Fibroblast of mammary gland (primary cell): ENCODE measurements at places on chromosomes 16 and 17.
A peak's percentile ranks its signal among the peaks of the same experiment; 100 is the strongest.

GRCh38 chr16:85778873-85779272 is 20.5 kb downstream of the EMC8 start:
- DNase-seq, result no peak

DNA sequence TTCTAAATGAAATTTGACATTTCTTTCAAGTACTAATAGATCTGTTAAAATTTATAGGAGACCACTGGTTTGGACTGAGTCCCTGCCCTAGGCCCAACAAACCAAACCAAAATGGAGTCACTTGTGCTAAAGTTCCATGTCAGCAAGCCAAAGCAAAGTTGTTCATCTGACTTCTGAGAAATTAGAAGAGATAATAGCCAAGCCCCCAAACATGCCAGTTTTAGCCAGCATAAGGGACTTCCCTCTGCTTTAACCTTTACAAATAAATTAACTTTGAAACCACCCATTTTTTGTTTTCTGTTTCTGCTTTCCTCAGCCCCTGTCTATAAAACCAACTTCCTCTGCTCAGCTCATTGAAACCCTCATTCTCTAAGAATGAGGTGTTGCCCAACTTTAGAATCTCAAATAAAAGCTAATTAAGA is 18.9 kb downstream of the CDR2 start:
- DNase-seq, result no peak

DNA sequence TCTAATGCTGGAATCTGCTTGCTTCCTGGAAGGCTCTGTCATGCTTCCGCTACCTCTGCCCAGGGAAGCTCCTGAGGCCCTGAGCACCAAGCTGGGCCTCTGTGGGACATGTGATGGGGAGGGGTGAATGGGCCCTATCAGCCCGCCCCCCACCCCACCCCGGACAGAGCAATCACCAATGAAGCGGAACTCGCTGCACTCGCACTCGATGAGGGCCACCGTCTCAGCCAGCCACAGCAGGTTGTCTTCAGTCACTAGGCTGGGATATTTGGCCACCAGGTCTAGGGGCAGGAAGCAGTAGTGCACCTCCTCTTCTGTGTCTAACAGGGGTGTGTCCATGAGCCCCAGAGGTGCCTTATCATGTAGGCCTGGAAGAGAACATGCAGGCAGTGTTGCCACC is 23.6 kb downstream of the KCTD19 start:
- DNase-seq, result no peak

GRCh38 chr17:29560316-29560715 is 6.5 kb downstream of the ABHD15 start:
- DNase-seq, result no peak

- no peak for DNase-seq
Measured at GRCh38 chr16:1319041-1319440, 9.6 kb downstream of the UBE2I start.

DNA sequence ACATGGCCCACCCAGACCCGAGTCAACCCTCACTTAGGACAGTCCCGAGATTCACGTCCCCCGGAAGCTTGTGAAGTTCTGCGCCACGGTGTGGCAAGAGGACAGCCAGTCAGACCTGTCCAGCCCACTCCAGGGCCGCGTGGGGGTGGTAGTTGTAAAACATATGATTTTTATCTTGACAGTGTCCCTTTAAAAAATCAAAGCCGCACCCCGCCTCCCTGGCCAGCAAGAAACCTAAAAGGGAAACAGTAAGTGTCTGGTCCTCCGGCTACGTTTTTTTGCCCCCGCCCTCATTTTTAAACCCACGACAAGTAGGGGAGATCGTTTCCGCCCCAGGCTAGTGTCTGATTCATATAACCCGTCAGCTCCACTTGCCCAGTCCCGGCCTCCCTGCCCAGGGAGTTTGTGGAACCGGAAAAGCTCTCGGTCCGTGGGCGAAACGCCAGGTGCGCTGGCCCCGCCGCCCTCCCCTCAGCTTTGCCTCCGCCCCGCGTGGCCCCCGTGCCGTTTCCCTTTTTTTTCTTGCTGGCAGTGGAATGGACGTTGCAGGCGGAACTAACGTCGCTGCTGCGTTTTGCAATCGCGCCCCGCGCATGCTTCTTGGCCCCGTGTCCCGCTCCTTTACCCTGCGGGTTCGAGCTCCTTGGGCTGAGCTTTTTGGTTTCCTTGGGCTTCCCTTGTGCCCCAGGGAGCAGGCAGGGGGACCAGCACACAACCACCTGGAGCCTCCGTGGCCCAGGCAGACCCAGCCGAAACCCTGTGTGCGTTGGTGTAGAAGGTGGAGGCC is 13.3 kb upstream of the NUDT16L1 start:
- DNase-seq, result peak; percentile 91

DNA sequence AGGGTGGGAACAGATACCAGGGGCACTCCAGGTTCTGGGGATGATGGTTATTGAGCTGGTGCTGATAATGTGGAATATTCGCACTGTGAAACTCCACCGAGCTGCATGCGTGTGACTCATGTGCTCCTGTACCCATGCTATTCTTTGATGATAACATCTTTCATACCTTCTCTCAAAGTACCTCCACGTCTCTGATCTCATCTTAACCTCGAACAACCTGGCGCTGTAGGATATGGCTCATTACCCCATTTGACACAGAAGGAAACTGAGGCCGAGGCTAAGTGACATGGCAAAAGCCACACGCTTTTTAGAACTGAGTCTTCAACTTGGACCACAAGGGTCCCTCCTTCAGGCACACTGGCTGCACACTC is 30.2 kb upstream of the MRPS23 start:
- DNase-seq, result no peak

DNA sequence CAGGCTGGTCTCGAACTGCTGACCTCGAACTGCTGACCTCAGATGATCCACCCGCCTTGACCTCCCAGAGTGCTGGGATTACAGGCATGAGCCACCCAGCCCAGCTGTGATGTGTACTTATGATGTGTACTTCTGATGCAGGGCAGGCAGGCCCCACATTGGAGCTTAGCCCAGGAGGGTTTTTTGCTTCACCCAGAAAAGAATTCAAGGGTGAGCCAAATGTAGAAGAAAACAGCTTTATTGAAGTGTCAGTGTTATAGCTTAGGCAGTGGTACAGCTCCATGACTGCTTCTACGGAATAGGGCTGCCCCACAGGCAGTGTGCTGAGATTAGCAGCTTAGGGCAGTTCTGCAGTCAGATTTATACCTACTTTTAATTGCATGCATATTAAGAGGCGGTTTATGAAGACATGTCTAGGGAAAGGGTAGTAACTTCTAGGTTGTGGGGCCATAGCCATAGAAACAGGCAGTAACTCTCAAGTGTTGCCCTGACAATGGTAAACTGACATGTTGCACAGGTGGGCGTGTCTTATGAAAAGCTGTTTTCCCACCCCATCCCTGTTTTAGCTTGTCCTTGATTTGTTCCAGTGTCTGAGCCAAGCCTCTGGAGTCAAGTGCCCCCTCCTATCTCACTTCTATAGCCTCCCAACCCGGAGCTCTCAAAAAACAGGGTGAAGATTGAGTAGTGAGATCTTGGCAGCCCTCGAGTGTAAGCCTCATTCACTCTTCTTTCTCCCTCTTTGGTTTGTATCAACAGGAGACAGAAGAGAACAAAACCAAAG is 24.1 kb upstream of the POLR3E start:
- peak; percentile 38 for DNase-seq

DNA sequence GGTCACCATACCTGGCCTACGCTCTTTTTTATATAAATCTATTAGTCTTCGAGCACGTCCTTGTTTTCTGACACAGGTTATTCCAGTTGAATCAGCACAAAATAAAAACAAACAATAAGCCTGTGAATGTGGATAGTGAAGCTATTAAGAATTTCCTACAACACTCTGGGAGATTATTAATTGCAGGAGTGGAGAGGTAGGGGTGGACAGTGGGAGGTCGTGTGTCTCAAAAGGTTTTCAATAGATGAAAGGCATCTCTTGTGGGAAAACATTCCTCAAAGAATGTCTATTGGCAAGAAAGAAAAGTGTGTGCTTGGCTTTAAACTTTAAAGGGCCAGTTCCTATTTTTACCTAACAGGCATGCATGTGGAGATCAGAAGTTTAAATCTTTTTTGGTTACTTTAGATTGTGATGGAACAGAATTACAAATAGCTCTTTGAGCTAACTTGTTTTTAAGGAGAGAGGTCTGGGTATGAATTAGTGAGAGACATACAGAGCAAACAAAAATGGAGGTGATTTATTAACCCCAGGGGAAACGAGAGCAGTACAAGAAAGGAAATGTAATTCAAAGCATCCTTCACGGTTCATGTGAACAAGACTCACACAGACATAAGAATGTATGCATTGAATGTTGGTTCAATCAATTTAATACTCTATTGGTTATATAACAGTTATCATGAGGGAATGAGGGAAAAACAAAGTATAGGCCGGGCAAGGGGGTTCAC is 9.0 kb downstream of the SMYD4 start:
- DNase-seq, result no peak

DNA sequence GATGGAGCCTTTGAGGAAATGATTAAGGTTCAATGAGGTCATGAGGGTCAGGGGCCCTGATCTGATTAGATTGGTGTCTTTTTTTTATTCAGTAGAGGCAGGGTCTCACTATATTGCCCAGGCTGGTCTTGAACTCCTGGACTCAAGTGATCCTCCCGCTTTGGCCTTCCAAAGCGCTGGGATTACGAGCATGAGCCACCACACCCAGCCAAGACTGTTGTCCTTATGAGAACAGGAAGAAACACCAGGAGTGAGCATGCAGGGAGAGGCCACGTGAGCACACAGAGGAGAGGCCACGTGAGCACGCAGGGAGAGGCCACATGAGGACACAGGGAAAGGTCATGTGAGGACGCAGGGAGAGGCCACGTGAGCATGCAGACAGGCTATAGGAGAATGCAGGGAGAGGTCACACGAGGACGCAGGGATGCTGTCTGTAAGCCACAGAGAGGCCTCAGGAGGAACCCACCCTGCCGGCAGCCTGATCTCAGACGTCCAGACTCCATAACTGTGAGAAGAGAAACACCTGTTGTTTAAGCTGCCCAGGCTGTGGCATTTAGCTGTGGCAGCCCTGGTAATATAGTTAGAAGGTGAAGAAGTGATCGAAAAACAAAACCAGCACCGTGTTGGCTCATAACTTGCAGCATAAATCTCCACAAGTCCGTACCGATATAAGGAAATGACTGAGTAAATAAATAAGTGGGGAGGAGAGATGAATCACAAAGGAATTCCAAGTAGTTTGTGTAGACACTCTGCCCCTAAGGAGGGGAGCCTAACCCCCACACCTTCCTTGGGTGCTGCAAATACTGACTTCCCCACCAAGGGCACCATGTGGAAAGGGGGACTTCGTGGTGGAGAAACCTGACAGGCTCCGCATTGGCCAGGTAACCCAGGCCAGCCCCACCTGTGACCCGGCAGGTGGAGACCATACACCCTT is 14.6 kb upstream of the CSNK1D start:
- DNase-seq, result peak; percentile 97

- no peak for DNase-seq
Measured at GRCh38 chr17:83132251-83133081, 53.1 kb downstream of the METRNL start.

GRCh38 chr16:19344224-19344801 is 58.8 kb downstream of the CLEC19A start:
- DNase-seq, result no peak

GRCh38 chr16:75647112-75647491 is 363 bp downstream of the KARS1 start:
- no peak for DNase-seq

DNA sequence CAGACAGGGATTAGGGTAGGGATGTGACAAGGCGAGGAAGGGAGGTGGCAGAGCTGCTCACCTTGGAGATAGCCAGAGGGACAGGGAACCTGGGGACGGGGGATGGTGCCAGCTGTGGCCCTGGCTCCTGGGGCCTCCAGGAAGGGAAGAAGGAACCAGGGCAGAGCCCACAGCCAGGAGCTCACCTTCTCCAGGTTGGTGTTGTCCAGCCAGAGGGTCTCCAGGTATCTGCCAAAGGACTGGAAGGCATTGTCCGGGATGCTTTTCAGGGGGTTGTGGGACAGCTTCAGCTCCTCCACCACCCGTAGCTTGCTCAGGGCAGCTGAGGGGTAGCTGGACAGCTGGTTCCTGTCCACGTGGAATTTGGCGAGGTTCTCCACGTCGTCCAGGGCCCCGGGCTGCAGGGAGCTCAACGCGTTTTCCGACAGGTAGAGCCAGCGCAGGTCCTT is 801 bp downstream of the CHAD start:
- DNase-seq, result no peak

- no peak for DNase-seq
Measured at GRCh38 chr16:86707581-86707980, 129.2 kb downstream of the FOXL1 start.

DNA sequence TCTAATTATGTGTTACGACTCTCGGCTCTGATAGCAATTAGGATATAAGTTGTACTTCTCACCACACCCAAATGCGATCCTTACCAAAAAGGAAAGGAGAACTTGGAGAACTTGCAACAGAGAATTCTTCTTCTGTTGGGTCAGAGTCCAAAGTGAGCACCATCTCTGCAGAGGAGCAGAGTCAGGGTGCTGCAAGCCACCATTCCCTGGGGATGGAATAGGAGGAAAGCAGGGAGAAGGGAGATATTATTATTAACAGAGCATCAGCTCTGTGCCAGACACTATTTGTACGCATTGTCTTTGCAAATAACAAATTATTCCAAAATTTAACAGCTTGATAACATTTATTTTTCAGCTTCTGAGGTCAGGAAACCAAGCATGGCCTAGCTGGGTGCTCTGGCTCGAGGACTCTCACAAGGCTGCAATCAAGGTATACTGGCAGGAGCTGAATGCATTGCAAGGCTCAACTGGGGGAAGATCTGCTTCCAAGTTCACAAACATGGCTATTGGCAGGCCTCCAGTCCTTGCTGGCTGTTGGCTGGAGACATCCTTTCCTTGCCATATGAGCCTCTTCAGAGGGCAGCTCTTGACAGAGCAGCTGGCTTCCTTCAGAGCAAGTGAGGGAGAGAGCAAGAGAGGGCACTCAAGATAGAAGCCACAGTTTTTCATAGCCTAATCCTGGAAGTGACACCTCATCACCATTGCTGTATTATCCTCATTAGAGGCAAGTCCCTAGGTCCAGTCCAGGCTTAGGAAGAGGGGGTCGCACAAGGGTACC is 296.2 kb upstream of the CDH5 start:
- peak; percentile 52 for DNase-seq

GRCh38 chr16:25433388-25433787 is 175.7 kb upstream of the ZKSCAN2 start:
- no peak for DNase-seq
